ENCODE measurements at places on chromosomes 13 and 19.

GRCh38 chr19:5394551-5395505 is 54.2 kb upstream of the PTPRS start:
- no peak for DNase-seq

DNA sequence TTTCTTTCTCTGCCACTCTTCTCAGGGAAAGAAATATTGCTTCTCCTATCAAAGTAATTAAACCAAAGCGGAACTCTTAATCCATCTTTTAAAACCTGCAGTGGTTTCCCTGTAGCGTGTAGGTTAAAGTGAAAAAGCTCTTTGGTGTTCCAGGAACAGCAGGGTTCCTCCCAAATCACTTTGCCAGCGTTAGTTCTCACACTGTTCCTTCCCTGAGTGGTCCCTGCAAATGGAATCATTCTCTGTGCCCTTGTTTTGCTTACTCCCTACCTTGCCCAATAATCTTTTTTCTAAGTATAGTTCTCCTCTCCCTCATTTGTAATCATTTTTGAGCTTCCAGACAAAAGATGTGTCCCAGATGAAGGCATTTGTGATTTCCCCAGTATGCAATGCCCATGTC is 207.5 kb downstream of the HS6ST3 start:
- DNase-seq, result no peak

- no peak for DNase-seq
Measured at GRCh38 chr19:30228835-30229524, 143.2 kb upstream of the ZNF536 start.

GRCh38 chr13:98697791-98698190 is 54.7 kb downstream of the SLC15A1 start:
- DNase-seq, result no peak

GRCh38 chr13:67489016-67489415 is 258.9 kb upstream of the PCDH9 start:
- DNase-seq, result no peak

- no peak for DNase-seq
Measured at GRCh38 chr19:8988204-8988603, 22.0 kb downstream of the MUC16 start.

All from sciatic nerve (tissue), 2 donors.